ENCODE measurements at places on chromosomes 1 and 21.
A peak's percentile ranks its signal among the peaks of the same experiment; 100 is the strongest.

- DNase-seq: no peak
Observed at GRCh38 chr1:5331101-5331500, 661.1 kb downstream of the NPHP4 start.

DNA sequence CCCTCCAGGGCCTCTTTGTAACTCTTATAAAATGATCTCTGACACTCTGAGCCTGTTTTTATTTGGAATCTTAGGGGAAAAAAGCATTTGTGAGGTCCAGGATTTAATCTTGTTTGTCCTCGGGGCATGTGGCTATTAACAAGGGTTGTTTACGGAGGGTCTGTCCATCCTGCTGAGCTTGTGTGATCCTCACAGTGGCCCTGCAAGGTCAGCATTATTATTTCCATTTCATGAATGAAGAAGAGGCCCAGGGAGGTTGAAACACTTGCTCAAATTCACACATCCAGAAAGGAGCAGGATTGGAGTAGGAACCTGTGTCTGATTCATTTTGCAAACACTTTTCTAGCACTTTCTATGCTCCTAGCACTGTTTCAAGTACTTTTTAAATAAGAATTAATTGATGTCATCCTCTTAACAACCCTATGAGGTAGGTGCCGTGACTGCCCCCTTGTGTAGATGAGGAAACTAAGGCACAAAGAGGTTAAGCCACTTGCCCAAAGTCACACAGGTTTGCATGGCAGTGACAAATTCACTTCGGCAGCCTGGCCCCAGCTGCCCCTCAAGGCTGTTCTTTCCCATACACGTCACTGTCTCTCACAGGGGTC is 178.9 kb downstream of the MIS18A start:
- no peak for DNase-seq

GRCh38 chr1:60762911-60763310 is 319.4 kb upstream of the NFIA start:
- DNase-seq: no peak

- DNase-seq: no peak
Observed at GRCh38 chr1:75203415-75204277, 69.5 kb downstream of the LHX8 start.

- DNase-seq: no peak
Observed at GRCh38 chr1:223219846-223220610, 77.0 kb upstream of the TLR5 start.

GRCh38 chr1:225137976-225138375 is 208.5 kb downstream of the DNAH14 start:
- no peak for DNase-seq

DNA sequence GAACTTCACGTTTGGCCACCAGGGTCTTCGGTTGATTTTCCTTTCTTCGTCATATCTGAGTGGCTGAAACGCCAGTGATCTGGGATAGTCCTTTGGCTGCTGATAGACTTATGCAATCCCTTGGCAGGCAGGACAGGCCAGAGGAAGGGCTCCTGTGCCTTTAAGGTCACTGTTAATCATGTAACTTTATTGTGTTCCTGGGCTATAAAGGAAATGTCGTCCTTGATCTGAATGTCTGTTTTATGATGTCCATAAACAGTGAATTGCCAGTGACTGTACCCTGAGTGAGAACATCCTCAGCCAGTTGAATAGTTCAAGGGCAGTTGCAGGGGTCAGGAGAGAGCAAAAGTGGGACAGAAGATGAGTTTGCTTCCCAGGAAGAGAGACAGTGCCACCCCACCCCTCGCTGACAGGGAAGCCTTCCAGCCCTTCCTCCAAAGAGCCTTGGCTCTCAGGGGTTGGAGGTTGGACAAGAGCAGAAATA is 68.0 kb downstream of the PDE9A start:
- DNase-seq: no peak

DNA sequence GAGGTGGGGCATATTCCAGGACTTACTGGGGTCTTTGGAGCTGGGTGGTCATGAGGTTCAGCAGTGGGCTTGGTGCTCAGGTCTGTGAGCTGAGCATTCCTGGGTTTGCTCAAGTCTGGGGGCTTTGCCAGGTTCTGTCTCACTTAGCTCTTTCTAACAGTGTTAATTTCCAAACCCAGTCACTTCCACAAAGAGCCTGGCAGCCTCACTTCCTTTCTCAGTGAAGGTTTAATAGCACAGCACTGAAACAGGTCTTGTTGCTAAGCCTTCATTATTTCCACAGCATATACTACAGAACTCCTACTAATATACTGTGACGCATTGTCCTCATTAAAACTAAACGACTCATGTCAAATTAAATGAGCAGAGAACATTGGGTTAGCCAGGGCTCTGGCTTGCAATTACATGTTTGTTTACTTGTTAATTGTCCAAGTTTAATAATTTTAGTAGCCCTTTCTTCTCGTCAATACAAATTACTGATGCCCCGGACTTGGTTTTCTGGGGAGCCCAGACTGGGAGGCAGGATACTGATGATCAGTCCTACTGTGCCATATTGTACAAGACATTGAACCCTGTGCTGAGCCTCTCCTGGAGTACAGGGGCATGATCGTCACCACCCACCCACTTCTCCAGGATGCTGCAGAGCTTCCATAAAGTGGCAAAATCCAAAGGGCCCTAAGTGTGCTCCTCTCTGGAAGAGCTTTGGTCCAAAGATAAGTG is 170.7 kb downstream of the IER5 start:
- no peak for DNase-seq

DNA sequence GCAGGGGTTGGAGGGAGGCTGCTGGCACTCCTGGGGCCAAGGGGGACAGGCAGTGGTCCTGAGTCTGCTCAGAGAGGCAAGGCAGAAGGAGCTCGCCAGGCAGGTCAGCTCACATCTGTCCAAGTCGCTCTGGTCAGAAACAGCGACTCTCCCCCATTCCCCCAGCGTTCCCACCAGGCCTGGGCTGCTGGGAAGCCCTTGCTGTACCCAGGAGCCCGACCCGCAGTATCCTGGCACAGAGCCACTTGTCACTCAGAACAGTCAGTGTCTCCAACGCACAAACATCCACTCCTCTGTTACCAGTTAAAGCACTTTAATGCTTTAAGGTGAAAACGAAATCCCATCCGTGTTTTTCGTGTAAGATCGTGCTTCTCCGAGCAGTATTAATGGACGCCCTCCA is 16.6 kb upstream of the CCDC27 start:
- DNase-seq: no peak

DNA sequence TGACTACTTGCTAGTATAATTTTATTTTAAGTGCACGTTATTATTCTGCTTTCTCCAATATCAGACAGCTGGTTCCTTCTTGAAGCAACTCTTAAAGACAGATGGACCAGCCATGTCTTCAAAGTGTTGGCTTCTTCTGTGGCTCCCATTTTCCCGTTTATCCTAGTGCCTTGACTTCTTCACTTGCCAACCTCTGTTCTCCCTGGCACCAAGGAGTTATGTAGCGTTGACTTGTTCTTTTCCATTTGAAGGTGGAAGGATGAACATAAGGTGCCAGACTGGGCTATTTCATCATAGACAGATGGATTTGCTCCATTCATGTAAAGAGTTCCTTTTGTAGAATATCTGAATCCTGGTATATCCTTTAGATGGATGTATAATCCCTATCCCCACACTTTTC is 260.6 kb downstream of the DISC1 start:
- no peak for DNase-seq

DNA sequence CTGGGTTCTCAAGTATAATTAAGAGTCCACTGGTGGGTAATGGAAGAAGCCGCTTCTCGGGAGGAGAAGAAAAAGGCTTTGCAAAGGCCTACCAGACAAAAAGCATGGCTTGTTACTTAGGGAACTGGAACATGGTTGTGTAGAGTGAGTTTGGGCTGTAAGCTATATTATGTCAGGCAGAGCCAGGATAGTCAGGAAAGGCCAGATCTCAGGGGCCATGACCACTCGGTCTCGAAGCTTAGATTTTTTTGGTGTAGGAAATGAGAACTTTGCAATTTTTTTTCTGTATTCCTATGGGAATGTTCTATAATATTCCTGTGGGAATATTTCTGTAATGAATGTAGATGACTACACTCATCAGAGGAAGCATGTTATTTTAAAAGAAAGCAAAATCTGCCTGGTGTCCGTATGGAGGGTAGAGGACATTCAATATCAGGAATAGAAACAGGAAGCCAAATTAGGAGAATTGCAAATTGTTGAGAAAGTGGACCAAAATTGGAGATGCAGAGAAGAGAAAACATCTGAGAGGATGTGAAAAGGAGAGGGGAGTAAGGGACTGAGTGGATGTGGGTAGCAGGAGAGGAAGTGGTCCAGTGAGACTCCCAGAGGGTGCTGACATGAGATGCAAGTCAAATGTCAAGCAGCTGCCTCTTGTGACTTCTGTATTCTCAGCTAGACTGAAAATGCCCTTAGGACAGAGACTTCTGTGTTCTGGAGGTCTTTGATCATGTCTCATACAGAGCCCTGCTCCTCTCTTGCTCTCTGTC is 45.2 kb upstream of the HAO2 start:
- DNase-seq: no peak

- no peak for DNase-seq
Observed at GRCh38 chr1:74522148-74522547, 9.7 kb upstream of the LRRC53 start.

- peak; percentile 65 for DNase-seq
Observed at GRCh38 chr1:21368515-21369289, 71.2 kb upstream of the NBPF3 start.

DNA sequence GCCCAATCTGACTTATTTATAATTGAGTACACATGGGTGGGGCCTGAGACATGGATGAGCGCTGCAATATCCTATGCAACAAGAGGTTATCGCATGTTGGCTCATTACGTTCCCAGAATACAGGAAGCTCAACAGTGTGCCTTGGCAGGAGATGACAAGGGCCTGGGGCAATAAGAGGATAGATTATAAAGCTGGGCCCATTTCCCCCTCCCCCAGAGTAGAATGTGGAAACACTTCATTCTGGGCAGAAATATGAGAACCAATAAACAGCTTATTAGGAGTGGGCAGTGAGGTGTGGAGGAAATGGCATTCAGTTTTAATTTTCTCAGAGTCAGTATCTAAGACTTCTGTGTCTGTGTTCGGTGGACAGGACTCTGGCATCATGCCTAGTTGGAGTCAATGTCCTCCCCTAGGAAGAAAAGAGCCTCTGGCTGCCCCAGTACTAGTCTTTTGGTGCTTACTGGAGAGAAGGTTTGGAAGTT is 92.8 kb downstream of the PIK3R3 start:
- no peak for DNase-seq

DNA sequence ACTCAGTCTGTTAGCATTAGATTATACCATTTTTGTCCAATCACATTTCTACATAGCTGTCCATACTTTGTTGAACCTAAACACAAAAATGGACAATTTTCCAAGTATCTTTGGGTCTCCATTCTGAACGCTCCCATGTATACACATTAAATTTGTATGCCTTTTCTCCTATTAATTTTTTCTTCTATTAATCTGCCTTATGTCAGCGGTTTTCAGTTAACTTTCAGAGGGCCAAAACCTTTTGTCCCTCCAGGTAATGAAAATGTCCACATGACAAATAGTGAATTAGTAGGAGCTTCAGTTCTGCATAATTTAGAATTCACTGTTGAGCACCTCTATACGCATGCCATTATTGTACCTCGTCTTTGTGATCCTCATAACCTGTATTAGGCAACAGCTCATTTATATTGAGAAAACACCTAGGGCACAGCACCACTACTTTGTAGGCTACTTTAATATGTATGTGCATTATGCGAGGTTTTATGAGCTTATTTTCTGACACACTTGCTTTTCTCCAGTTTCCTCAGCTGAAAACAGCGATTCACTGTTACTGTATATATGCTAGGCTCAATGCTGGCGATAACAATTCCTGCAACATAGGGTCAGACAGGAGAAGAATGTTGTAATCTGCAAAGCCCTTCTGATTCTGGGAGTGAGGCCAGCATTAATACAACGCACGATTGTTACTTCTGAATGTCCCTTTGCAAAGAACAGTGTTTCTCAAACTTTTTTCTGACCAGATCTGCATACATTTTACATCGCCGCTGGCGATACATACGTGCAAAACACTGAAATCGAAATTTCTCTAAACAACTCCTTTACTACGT is 1.1 kb upstream of the ABCD3 start:
- DNase-seq: no peak

- no peak for DNase-seq
Observed at GRCh38 chr21:18960306-18960705, 556.7 kb upstream of the TMPRSS15 start.

GRCh38 chr21:35354078-35354477 is 305.0 kb upstream of the RUNX1 start:
- DNase-seq: no peak

DNA sequence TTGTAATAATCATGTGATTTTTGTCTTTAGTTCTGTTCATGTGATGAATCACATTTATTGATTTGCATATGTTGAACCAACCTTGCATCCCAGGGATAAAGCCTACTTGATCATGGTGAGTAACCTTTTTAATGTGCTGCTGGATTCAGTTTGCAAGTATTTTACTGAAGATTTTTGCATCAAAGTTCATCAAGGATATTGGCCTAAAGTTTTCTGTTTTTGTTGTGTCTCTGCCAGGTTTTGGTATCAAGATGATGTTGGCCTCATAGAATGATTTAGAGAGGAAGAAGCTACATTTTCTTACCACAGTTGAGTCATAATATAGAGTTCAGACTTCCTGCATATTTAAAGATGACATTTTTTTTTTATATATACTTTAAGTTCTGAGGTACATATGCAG is 455.9 kb downstream of the PLPP3 start:
- DNase-seq: no peak

- DNase-seq: no peak
Observed at GRCh38 chr1:74548961-74549750, 36.7 kb upstream of the LRRC53 start.

DNA sequence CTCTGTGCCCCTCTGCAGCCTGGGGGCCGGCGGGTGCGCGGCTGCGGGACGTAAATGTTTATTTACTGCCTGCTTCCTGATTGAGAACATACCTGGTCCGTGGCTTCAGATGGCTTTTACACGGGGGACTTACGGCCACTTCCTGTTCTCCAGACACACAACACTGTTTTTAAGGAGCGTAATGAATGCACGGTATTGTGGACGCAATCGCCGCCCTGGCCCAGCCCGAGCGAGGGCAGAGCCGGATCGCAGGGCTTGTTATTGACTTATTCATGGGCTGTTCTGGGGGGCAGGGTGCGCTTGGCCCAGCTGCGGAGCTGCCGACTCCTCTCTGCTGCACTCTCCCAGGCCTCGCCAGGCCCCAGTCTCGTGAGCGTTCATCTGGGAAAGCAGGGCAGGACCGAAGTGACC is 52.8 kb upstream of the ACTRT2 start:
- no peak for DNase-seq

GRCh38 chr1:177442584-177442983 is 271.8 kb downstream of the BRINP2 start:
- DNase-seq: no peak

DNA sequence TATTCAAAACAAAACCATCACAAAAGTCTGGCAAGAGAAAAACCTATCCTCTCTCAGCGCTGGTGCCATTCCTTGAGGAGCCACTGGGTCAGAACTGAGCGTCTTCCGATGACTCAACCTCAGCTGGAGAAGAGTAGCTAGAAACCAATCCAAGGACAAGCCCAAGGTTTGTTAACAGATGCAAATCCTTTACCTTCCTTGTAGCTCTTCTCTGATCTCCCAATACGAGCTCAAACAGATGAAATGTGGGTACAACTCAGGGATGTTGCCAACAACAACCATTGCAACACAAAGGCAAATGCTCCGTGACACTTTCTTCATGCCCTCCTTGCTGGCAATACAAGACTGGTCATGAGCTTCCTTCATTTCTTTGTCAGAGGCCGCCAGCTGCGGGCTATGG is 337.1 kb downstream of the SIPA1L2 start:
- no peak for DNase-seq

GRCh38 chr1:208851366-208851765 is 607.2 kb upstream of the PLXNA2 start:
- DNase-seq: no peak

- no peak for DNase-seq
Observed at GRCh38 chr1:181073638-181074037, 14.9 kb upstream of the IER5 start.

GRCh38 chr1:25650289-25650576 is 33.6 kb downstream of the MAN1C1 start:
- no peak for DNase-seq
